ENCODE measurements at places on chromosomes 5 and 9.

DNA sequence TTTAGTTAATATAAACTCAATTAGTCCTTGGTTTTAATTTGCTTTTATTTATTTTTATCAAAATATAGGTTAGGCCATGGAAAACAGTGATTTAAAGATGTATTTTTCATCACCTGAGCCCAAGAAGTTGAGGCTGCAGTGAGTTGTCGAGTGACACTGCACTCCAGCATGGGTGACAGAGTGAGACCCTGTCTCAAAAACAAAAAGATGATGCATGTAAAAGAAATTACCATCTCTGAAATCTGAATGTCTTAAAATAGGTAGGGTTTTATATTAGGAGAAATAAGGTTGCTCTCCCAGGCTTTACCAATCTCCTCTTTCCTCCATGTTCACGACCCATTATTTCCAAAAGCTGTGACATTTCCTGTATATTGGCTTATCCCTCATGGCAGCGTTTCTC lies 162.3 kb upstream of the DAP start:
- ATAC-seq: no peak

DNA sequence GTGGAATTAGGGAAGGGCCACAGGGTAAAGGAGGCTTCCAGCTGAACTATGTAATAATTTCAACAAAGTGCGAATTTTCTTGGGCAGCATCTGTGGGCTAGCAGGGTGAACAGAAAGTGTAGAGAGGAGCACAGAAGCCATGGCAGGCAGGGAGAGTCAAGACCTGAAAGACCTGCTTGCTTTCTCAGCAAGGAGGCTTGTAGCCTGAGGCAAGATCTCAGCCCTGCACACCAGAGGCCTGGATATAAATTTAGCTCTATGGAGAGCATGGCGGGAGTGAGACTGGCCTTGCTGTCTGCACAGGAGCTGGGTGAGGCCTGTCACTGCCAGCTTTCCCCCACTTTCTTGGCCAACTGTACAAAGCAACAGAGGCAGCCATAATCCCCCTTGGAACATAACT lies 32.1 kb upstream of the SH3TC2 start:
- ATAC-seq: no peak

- no peak for ATAC-seq
Measured at GRCh38 chr5:14768508-14769365, 102.8 kb downstream of the ANKH start.

- ATAC-seq: no peak
Measured at GRCh38 chr5:88854769-88855168, 28.2 kb downstream of the MEF2C start.

DNA sequence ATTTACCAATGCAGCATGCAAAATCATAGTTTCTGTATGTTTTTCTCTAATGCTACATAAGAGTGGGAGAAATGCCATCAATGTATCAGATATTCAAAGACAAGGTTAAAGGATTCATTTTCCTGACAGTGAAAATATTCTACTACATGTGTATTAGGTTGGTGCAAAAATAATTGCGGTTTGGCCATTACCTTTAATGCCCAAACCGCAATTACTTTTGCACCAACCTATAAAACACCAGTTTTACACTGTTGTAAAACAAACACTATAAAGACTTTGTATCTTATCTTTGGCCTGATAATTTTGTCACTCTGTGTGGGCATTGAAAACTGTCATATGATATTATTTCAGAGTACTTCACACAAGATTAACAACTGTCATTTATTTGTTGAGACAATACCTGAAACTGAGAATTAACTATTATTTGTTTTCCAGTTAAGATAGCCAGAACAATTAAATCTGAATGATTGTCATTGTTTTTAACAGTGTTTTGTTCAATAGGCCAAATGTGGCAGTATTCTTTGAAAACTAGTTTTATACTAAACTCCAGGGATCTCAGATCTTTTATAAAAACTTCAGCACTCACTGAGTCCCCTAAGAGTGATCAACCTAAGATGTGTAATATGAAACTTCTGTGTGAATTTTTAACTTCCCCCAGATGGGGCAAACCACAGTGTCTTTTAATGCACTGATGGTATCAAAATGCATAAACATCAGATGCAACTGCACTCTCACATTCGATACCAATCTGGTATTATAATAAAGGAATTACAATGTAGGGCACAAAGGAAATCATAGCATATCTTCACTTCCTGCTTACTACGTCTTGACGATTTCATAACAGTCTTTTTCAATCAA lies 53.8 kb upstream of the FBN2 start:
- no peak for ATAC-seq

DNA sequence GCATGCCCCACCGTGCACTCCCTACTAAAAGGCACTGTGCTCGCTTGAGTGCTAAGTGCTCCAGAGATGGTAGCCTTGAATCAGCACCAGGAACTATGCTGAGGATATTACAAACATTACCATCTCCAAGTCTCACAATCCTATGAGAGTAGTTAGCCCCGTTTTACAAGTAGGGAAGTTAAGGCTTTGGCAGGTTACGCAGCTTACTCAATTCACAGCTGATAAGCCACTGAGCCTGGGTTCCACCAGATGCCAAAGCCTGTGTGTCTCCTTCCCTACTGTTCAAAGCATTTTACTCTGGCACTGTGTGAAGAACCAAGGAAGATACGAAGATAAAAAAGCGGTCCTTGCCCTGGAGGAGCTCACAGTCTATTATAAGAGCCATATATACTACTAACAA lies 216.2 kb downstream of the EBF1 start:
- no peak for ATAC-seq

GRCh38 chr5:124859556-124860290 lies 113.3 kb upstream of the ZNF608 start:
- ATAC-seq: no peak

DNA sequence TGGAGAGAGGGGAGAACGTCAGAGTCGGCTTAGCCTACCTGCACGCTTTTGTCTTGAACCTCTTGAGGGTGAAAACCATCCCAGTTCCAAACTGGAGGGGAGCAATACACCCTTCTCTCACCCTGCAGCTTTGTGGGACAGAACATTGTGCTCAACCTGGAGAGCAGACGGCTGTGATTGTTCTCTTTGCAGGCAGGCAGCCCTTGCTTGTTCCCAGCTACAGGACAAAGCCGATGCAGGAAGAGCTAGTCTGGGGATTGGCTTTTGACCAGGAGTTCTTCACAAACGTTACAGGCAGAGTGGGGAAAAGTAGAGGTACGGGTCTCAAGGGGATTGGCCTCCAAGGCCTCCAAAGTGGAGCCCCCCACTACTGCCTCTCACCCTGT lies 33.9 kb upstream of the ARHGAP26 start:
- ATAC-seq: no peak

GRCh38 chr5:78377056-78377717 lies 16.8 kb downstream of the SCAMP1 start:
- ATAC-seq: peak; percentile 49

- no peak for ATAC-seq
Measured at GRCh38 chr9:122070728-122071515, 22.2 kb downstream of the TTLL11 start.

DNA sequence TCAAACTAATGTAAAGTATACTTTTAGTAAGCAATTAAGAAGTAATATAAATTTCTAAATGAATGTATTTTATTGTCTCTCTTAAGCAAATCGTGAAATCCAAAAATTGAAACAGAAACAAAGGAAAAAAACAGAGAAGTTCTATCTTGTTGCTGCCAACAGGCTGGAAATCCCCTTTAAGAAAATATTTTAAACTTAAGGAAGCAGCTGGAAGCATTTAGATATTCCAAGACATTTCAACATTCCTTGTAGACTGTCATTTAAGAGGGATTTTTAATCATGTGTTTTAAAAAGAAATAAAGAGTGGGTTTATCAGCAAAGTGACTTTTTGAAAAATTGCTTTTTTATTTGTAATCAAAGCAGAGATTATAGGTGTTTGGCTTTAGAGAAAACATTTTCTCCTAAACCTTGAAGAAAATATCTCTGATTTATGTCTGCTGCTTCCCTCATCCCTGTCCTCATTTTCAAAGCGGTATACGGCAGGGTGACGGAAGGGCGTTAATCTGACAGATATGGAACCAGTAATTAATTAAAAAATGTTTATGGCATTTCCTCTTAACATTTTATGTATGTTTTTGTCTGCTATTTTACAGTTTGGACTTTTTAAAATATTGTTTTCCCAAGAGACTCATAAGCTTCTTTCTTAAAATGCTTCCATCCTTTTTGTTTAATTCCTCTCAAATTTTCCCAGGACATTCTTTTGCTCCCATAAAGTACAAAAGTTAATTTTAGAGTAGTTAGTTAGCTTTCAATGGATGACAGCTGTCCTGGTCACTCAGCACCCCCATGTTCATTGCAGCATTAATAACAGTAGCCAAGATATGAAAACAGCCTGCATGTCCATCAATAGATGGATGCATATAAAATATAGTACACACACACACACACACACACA lies 245.6 kb downstream of the LURAP1L start:
- ATAC-seq: no peak

GRCh38 chr9:16184964-16185646 lies 632.3 kb downstream of the CCDC171 start:
- ATAC-seq: no peak

DNA sequence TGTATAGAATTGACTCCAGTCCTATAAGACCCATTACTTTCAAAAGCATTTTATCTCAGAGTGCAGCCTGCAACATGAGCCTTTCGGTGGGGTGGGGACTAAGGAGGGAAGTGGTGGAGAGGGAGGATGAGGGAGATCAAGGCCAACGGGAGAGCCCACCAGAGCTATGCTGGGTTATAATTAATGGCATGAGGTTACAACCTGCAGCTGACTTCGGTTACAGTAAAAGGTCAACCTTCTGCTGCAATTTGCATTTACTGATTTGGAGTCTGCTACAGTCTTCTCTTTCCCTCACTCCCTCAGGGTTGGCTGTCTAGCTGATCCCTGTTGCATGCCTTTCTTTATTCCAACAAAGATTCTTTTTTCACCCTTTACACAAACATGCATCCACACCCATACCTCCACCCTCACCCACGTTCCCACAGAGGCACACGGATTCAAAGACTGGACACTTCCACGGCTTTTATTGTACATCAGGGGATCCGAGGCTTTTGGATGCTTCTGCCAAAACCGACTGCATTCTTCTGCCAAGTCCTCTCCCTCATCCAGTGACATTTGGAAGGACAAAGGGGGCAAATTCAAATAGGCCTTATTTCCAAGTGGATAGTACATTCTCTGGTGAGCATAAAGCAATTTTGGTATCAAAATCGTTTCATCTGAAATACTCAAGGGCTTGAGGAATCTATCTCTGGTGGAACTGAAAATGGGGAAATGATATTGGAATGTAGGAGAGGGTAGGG lies 381.2 kb downstream of the NFIB start:
- ATAC-seq: no peak

- ATAC-seq: no peak
Measured at GRCh38 chr9:103458826-103459225, 463.7 kb downstream of the CYLC2 start.

GRCh38 chr5:172173564-172174153 lies 14.4 kb downstream of the STK10 start:
- peak; percentile 37 for ATAC-seq

- no peak for ATAC-seq
Measured at GRCh38 chr5:172541099-172541772, 86.9 kb upstream of the SH3PXD2B start.

GRCh38 chr5:132500931-132501628 lies 10.5 kb upstream of the IRF1 start:
- ATAC-seq: peak; percentile 52

- no peak for ATAC-seq
Measured at GRCh38 chr5:179215576-179215975, 129.7 kb downstream of the ADAMTS2 start.

GRCh38 chr9:107750741-107751566 lies 261.4 kb upstream of the KLF4 start:
- no peak for ATAC-seq

- ATAC-seq: no peak
Measured at GRCh38 chr5:158626718-158627117, 473.0 kb downstream of the EBF1 start.

DNA sequence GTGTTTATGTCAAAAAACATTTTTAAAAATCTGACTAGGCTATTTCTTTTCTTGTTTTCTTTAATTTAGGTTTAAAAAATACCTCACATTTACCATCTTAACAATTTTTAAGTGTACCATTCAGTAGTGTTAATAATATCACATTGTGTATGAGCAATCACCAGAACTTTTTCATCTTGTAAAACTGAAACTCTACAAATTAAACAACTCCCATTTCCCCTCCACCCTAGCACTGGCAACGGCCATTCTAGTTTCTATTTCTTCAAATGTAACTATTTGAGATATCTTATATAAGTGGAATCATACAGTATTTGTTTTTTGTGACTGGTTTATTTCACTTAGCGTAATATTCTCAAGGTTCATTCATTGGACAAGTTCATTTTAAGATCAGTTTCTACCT lies 27.7 kb downstream of the PLCXD3 start:
- ATAC-seq: no peak

DNA sequence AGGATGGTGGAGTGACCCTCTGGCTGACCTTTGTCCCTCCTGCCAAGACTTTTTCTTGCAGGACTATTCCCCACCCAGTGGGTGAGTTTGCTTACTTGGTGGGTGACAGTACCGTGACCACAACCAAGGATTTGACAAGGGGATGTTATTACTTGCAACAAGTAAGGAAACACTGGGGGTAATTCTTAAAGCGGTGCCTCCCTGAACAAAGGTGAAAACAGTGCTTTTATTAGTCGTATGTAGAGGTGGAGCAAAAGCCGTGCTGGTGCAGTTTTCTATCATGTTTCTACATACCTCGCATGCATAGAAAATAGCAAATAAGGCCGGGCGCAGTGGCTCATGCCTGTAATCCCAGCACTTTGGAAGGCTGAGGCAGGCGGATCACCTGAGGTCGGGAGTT lies 41.0 kb upstream of the KDM4C start:
- no peak for ATAC-seq

DNA sequence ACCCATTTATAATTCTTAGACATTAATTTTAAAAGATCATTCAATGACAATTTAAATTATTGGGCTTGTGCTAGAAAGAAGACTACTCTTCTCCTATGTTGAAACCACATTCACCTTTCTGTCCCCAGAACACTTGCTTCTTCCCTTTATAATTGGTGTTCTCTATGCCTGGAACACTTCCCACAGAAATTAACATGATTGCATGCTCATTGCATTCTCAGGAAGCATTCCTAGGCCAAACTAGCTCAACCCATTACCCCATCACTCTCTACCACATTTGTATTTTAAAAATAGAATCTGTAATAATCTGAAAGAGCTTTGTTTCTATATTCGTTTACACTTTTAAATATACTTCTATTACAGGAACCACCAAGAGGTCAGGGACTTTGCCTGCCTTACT lies 184.7 kb downstream of the MEF2C start:
- ATAC-seq: no peak

GRCh38 chr5:149113669-149114068 lies 27.6 kb upstream of the ABLIM3 start:
- ATAC-seq: no peak

DNA sequence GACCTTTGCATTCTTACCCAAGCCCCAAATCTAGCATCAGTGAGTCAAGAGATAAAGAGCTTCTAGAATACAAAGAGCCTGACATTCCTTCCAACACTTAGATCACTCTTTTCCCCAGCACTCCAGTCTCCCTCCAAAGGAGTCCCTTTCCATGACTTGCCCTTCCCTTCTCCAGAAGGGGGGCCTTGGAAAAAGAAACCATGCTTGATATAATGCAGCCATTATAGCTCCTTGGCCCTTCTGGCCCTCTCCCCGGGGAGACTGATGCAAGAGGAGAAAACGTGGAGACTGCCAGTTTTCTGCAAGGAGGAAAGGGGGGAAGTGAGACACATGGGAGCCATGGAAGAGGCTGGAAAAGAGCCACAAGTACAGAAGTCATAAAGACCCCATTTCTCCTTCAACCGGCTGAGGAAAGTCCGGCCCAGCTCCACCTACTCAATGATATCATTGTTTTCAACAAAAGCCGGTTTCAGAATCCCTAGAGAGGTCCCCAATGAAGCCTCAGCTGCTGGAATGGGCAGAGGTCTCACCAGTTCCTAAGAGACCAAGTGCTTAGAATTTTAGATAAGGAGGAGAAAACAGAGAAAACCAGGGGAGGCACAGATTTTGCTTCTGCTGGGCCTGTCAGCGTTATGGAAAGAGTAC lies 29.0 kb downstream of the ADAM19 start:
- ATAC-seq: no peak
